ENCODE measurements at places on chromosomes 2 and 18.

GRCh38 chr2:200385063-200385635 lies 78.7 kb downstream of the SPATS2L start:
- no peak for DNase-seq

- DNase-seq, result no peak
Observed at GRCh38 chr2:238942726-238943300, 94.9 kb downstream of the TWIST2 start.

DNA sequence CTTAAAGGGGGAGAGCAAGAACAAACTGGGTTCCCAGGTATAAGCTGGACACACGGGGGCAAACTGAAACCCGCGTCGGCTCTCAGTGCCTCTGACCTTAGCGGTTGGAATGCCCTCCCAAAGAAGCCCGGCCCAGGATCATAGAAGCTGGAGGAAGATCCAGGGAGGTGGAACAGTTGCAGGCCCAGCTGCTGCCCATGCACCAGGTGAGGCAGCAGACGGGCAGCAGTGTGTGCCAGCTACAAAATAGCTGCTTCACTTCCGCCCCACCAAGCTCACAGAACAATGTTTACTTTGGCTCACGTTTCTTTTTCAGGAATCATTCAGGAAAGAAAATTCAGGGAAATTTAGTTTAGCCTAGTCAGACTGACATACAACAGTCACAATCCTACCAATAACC lies 3.9 kb upstream of the ERMN start:
- DNase-seq, result no peak

GRCh38 chr2:147910990-147911473 lies 66.2 kb downstream of the ACVR2A start:
- DNase-seq, result no peak

GRCh38 chr2:1986598-1986997 lies 242.3 kb upstream of the PXDN start:
- no peak for DNase-seq

DNA sequence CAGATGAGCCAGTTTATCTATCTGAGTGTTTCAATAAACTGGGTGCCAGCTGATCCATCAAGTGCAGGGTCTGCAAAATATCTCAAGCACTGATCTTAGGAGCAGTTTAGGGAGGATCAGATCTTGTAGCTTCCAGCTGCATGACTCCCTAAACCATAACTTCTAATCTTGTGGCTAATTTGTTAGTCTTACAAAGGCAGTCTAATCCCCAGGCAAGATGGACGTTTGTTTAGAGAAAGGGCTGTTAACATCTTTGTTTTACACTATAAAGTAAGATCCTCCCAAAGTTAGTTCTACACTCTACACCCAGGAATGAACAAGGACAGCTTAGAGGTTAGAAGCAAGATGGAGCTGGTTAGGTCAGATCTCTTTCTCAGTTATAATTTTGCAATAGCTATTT lies 28.7 kb upstream of the HNMT start:
- no peak for DNase-seq

- DNase-seq, result no peak
Observed at GRCh38 chr2:227703280-227703732, 14.5 kb downstream of the SLC19A3 start.

- no peak for DNase-seq
Observed at GRCh38 chr2:132620115-132620514, 49.9 kb downstream of the LYPD1 start.

- DNase-seq, result no peak
Observed at GRCh38 chr2:190159453-190159852, 96.9 kb upstream of the MSTN start.

GRCh38 chr2:70991742-70992141 lies 2.9 kb downstream of the TEX261 start:
- DNase-seq, result no peak

GRCh38 chr2:81545626-81546025 lies 1241.1 kb upstream of the LRRTM1 start:
- no peak for DNase-seq

DNA sequence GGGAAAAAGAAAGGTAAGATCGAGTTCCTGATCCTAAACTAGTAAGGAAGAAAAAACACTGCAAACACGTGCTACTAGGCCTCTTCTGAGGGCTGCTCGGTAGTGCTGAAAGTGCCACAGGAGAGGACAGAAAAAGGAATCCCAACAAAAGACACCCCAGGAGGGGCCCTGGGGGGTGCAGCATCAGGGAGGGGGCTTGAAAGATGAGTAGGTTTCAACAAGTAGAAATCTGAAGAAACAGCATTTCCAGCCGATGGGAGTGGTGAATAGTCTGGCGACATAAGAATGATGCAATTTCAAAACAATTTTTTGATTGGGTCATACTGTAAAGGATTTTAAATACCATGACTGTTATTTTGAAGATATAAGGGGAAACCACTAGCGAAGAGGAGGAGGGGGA lies 98.6 kb downstream of the NOL10 start:
- no peak for DNase-seq

GRCh38 chr2:127721978-127722355 lies 20.7 kb downstream of the SFT2D3 start:
- DNase-seq, result no peak

DNA sequence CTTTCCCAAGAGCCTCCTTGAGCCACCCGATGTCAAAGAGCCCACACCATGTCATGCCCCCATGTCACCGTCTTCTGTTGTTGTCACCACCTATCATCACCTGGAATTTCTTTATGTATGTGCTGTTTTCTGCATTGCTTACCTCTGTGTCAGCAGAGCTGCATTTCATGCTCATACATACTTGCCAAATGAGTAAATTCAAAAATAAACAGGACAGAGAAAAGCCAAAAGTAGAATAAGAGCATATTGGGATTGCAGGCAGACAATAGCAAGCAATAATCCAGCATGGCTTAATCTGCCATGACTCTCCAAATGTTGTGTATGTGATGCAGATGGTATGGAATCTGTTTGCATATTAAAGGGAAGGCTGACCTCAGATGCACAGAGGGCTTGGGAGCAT lies 15.3 kb upstream of the RGPD4 start:
- DNase-seq, result no peak

- no peak for DNase-seq
Observed at GRCh38 chr2:114821055-114821454, 378.6 kb downstream of the DPP10 start.

GRCh38 chr2:134539981-134540380 lies 178.8 kb downstream of the TMEM163 start:
- DNase-seq, result no peak

GRCh38 chr2:109312902-109313301 lies 183.9 kb downstream of the SH3RF3 start:
- no peak for DNase-seq

GRCh38 chr18:31680831-31681568 lies 3.4 kb downstream of the B4GALT6 start:
- DNase-seq, result no peak

- DNase-seq, result no peak
Observed at GRCh38 chr2:223055140-223055539, 3.1 kb downstream of the KCNE4 start.

DNA sequence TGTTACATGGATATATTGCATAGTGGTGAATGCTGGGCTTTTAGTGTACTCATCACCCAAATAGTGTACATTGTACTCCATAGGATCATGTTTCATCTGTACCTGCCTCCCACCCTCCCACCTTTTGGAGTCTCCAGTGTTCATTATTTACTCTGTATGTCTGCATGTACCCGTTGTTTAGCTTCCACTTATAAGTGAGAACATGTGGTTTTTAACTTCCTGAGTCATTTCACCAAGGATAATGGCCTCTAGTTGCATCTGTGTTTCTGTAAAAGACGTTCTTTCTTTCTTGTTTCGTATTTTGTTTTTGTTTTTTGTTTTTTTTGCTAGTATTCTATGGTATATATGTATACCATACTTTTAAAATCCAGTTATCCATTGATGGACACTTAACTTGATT lies 107.5 kb downstream of the MSTN start:
- DNase-seq, result no peak

GRCh38 chr18:47779381-47779780 lies 151.1 kb downstream of the SMAD2 start:
- no peak for DNase-seq

GRCh38 chr2:241321886-241322285 lies 6.2 kb downstream of the SEPTIN2 start:
- DNase-seq, result no peak

Data from stimulated activated CD4-positive, alpha-beta T cell treated with anti-CD3 and anti-CD28 coated beads, Interleukin-12 subunit alpha, Interleukin-12 subunit beta, amount 100 ng/mL, for 48 hours (primary cell).